ENCODE measurements at places on chromosomes 7 and 10.

DNA sequence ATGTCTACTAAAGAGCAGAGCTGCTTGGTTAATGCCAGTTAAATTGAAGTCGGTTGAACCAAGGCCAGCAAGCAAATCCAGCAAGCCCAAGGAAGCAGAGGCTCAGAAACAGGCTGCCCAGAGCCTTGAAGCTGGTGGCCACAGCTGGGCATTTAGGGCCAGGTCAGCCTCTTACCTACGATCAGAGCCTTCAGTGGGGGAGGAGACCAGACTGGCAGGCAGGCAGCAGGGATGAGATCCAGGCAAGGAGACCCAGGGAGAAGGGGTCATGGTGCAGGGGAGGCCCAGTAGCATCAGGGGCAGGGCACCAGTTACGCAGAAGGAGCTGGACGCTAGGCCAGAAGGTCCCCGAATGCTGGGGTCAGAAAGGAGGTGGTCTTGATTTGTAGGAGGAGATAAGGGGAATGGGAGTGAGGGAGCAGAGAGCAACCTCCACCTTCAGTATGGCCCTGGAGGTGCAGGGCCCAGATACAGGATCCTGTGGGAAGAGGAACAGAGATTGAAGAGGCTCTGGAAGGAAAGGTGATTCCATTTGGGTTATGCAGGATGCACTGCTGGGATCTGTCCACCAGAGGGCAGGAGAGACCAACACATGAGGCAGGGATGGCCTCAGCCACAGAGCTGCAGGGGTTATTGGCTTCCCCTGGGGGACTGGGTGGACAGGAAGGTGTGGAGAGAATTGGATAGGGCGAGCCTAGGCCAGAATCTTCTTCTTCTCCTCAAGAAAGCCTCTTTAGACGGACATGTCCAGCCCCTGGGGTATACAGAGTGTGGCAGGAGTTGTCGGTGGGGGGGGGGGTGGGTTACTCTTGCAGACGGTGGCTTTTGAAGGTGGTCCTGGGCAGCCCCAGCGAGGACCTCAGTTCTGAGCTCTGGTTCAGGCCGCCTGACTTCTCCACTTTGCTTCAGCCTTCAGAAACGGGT, 132.6 kb upstream of the PODXL start:
- peak; percentile 58 for DNase-seq

- no peak for DNase-seq
Measured at GRCh38 chr10:34808801-34809745, 6.0 kb downstream of the PARD3 start.

GRCh38 chr10:64959883-64960282, 1438.7 kb downstream of the REEP3 start:
- no peak for DNase-seq

GRCh38 chr10:124701435-124701834, 42.7 kb downstream of the FAM53B start:
- DNase-seq: peak; percentile 98

- no peak for DNase-seq
Measured at GRCh38 chr7:117087639-117088396, 134.5 kb downstream of the ST7 start.

GRCh38 chr10:18406136-18406535, 245.3 kb downstream of the NSUN6 start:
- DNase-seq: no peak

DNA sequence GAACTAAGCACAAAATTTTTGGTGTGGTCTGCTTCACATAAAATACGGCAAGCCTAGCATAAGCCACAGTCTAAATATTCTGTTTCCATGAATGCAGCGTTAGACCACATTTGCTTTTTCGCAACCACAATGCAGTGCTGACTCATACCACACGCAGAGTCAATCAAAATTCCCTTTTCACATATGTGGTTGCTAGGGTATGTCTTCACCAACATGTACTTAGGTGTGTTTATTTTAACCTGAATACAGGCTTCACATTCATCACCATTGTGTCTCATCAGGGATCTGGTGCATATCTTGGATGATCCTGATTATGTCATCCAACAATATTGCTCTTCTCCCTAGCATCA, 90.8 kb downstream of the CHN2 start:
- DNase-seq: no peak

DNA sequence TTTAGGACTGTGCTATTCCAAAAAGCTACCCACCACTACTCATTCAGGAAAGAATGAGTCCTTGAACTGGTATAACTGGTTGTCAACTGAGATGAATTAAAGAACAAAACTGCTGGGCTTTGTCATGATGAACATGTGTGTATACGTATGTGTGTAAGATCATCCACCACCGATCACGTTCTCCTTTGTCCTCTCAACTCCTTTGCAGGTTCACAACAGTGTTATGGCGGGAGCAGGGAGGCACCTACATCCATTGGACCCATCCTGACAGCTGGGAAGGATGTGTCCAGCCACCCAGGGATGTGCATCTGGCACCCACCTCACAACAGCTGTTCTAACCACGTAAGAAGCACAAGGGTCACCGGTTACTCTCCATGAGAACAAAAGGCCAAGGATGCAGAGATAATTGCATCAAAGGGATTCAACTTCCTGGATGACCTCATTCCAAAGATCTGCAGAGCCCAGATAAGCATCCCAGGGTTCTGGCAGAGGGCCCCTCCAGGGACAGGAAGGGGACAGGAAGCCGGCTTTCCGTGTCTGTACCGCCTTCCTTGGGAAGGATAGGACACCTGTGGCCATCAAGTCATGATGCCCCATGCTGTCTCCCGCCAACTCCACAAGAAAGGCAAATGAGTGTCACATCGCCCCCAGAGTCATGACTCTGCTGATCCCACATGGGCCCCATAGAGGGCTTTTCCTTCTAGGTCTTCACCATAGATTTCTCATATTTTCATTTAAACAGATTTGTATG, 66.1 kb downstream of the STEAP1B start:
- peak; percentile 51 for DNase-seq
